ENCODE measurements at places on chromosomes 5 and 9. TPM values are rescaled to one million over a fixed set of nuclear protein-coding genes. Genes with fewer than 3 reads are reported as not detected.
A peak's percentile ranks its signal among the peaks of the same experiment; 100 is the strongest.

SLC1A3 gene
- total RNA-seq, result 27.8 TPM

GRCh38 chr5:66255714-66256113, 111.6 kb downstream of the SREK1 start:
- no peak for DNase-seq

LRRC26 gene
- 0.25 TPM for total RNA-seq

OR2Y1 gene
- not detected for total RNA-seq

DNA sequence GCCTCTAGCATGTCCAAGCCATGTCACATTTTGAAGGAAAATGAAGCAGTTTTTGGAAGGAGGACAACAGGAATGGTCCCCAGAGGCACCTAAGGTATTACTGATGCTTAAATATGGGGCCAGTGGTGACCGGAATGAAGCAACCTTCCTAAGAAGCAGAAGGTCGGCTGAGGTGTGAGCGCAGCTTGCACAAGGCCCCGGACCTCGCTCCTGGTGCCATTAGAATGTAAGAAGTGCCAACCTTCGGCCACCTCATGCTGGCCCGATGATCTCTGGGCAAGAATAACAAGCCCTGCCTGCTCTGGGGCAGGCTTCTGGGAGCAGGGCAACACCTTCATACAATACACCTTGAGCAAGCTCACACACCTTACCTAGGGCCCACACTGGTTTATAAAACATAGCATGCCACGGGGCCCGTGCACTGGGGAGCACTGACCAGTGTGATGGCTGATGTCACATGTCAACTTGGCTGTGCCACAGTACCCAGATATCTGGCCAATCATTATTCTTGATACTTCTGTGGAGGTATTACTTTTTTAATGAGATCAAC, 21.9 kb downstream of the SEMA4D start:
- no peak for DNase-seq

ZDHHC21 gene
- total RNA-seq, result 15.2 TPM

- DNase-seq, result peak; percentile 48
Measured at GRCh38 chr5:4976902-4977301, 163.2 kb upstream of the ADAMTS16 start.

SOX30 gene
- 0.09 TPM for total RNA-seq

DNA sequence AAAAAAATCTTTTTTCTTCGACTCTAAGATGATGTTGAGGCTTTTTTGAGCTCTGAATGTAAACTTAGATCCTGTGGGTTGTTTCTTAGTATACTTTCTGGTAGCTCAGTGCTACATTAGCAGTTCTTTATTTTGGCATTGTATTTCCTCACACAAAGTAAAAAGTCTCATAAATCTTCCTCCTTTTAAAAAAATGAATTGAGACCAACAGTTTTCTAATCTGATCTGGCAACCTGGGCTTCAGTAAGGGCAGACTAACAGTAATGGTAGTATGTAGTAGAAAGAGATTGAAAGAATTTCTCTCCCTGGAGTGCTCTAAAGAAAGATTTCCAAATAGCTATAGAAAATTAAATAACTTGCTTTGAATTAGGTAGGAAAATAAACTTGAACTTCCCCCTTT, 31.4 kb downstream of the ZCCHC7 start:
- no peak for DNase-seq

IER5L gene
- total RNA-seq, result 46.9 TPM

DNA sequence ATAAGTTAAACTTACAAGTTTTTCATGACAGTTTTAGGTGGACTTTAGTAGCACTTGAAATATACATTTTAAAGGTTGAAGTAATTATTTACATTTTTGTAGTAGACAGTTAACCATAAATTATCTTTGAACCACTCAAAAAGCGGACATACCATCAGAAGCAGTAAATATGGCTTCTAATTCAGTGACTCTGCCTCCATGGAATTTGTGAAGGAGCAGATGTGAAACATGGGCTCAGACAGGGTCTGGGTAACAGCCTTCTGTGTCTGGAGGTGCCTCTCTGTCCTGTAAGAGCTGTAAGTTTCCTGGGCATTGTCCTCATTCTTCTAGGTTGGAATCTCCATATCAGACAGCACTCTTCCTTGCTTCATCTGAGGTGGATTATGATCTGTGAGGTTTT, 12.4 kb downstream of the RLN2 start:
- DNase-seq, result no peak

DNA sequence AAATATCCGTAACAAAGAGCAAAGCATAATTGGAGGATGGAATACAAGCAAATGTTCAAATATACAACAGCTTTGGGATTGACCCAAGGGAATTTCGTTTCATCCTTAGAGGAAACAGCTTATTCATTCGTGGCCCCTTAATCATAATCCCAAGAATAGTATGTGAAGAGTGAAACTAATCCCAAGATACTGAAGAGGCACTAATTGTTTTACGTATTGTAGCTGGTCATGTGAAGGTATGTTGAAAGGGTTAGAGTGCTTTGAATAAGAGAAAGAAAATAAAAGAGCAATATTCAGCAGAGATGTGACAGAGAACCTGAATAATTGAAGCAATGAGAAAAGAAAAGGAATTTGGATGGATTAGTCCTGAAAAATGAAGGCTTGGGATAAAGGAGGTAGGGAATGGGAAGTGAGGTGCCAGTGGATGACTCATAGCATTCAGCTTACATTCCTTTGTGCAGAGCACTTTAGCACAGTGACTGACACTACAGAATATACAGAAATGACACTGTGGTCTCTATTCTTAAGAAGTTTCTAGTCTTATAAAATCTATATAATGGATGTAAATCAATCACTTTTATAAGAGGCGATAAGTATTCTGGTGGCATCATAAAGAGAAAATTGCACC, 221.9 kb downstream of the TLR4 start:
- no peak for DNase-seq

CTXN3 gene
- 0.35 TPM for total RNA-seq

NANS gene
- total RNA-seq, result 35.8 TPM

- DNase-seq, result no peak
Measured at GRCh38 chr5:136793300-136793699, 428.0 kb upstream of the TRPC7 start.

- DNase-seq, result no peak
Measured at GRCh38 chr5:111511174-111511830, 1.0 kb downstream of the STARD4 start.

ESM1 gene
- total RNA-seq, result 0.38 TPM

DNA sequence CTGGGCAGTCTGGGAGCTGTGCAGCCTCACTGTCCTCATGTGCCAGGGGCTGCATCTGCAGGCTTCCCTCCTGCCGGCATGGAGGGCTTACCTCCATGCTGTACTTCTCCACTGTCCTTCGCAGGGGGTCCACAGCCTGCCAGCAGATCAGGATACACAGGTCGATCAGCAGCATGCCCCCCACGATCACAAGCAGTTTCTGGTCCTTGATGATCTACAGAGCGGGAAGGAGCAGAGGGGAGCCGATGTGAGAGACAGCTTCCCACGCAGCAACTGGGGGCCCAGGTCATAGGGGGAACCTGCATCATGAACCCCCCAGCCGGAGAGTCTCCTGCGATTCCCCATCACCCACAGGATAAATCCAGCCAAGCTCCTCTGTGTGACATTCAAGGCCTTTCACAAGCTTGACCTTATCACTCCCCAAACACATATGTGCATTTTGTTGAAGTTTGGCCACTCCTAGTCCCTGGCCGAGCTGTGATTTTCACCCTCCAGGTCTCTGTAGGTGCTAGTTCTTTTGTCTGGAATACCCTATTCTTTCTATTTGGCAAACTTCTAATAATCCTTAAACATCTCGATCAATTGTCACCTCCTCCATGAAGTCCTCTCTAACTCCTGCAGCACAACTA, 107.3 kb upstream of the TBC1D2 start:
- DNase-seq, result no peak

DNA sequence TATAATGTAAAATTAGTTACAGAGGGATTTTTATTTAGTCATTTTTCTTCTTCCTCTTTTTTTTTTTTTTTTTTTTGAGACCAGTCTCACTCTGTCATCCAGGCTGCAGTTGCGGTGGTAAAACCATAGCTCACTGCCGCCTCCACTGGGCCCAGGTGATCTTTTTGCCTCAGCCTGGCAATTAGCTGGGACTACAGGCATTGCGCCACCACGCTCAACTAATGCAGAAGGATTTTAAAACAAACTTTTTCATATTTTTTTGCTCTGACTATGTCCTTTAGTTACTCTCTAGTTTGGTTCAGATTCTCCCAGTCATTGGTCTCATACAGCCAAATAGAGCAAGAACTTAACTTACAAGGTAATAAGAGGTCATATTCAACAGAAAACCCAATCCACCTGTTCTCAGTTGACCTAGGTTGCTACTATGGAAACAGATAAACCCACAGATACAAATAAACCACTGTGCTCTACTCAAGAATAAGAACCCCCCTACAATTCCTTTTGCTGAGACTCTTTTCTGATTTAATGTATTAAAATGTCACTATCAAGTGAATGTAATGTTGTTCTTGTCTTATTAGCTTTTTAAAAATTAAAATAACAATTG, 50.1 kb upstream of the TTC39B start:
- peak; percentile 27 for DNase-seq

GRCh38 chr9:131554843-131555351, 9.6 kb downstream of the PRRT1B start:
- DNase-seq, result no peak

ANGPTL2 gene
- total RNA-seq, result 12.4 TPM

DNA sequence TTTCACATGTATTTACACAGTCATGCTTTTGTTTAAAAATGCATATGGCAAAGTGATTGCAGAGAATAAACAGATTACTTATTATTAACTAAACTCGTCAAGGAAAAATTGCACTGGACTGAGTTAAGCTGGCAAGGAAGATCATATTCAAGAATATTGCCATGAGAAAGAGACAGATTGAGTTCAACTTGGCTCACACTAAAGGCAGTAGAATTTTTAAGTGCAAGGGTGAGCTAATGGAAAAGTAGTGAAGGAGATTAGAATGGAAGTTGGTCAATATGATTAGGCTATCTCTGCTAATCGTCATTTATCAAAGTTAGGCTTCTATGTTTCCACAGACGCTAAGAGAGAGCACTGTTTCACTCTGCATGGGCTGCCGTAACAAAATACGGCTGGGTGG, 557.6 kb downstream of the PRR16 start:
- no peak for DNase-seq

SPINK4 gene
- not detected for total RNA-seq

Data from kidney (tissue), 22 donors.